ENCODE measurements at places on chromosomes 5 and 9.

- no peak for DNase-seq
Measured at GRCh38 chr9:134434894-134435506, 108.7 kb downstream of the RXRA start.

DNA sequence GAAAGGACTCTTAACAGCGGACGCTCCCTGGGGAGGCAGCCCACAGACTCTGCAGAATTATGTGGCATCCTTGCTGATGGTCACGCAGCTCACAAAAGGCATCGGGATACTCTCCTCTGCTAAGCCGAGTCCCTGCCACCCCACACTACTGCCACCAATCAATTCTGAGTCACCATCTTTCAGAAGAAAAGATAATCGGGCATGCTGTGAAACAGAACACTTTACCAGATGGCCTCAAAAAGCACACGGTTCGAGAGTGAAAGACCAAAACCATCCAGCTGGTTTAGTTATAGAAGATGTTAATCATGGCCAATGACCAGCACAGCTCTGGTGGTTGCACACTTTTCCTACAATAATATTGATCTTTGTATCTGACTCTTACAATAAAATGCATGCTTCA, 136.3 kb downstream of the MYO10 start:
- DNase-seq = no peak

GRCh38 chr9:72415163-72415562, 50.2 kb upstream of the ZFAND5 start:
- DNase-seq = no peak

DNA sequence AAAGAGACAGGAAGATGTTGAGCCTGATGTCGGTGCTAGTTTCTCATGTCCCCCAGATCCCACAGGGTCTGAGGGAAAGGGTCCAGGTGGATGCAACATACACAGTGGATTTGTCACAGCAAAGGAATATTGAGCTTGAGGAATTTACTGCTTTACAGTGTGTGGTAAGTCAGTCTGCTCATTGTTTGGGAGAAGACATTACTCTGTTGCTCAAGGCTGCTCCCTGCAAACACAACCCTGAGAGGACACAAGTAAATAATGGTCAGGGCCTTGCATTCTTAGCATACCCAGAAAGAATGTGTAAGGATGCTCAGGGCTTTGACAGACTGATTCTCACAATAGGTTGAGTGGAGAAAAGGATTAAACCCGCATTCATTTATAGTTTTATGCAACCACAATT, 7.3 kb upstream of the MAN2A1 start:
- DNase-seq = no peak
